RCC 7860 (cell line): ENCODE measurements at places on chromosomes 2 and 18.

DNA sequence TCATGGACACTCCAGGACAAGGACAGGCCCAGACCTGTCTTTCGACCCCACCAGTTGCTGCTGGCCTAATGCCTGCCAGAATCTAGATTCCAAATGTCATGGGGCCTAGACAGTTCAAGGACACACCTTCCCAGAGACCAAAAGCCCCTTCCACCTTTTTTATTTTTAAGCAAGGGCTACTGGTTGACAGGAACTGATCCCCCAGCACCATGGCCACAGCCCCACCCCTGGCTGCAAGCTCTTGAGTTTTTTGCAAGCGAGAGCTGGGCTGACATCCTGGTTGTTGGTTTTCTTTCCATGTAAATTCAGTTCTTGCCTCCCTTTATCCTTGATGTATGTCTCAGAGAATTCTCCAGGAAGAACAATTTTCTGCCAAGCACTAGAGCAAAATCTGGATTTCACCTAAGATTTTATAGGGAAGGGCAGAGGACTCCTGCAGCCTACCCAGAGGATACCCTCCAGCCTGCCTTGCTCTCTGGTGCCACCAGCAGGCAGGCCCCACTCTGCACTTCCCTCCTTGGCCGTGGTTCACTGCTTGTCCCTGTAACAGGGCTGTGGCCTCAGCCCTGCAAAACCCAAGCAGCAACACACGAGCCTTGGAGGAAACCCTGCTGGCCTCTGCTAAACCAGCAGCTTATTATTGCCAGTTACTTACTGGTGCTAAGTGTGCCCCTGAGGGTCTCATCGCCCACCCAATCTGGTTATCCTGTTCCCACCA lies 97.7 kb downstream of the TWIST2 start:
- DNase-seq, result no peak

DNA sequence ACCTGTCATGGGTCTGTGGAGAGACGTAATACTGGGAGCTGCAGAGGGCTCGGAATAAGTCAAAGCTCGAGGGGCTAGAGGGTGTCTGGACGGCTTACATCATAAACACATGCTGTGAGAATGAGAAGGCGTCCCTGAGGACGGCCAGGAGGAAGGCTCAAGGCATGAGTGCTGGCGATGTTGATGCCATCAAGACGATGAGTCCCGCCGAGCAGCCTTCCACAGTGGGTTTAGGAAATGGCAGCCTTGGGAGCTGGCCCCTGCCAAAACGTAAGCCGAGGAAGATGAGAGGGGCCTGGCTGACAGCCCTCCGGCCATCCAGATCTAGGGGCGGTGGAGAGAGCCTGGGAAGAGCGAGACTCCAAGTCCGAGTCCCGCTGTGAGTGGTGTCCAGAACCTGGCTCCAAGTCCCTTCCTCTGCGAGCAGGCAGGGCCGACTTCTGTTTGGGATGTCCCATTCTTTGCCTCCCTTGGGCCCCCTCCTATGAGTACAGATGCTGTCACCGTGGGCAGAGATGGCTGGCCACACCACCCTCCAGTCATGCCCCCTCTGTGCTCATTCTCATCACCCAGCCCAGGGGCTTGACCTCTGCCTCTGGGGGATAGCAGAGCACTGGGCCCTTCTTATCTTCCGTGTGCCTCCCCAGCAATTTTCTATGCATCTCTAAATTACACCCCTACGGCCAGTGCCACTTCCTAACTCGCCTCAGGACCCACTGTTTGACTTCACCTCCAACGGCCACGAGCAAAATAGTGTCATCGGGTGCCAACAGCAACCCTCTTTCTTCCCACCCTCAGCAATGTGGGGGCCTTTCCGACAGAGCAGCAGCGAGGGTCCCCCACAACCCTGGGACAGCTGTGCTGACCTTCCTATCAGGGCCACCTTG lies 175.7 kb downstream of the FAM210A start:
- no peak for DNase-seq

- DNase-seq, result no peak
Observed at GRCh38 chr2:182545420-182546167, 118.8 kb upstream of the PDE1A start.

DNA sequence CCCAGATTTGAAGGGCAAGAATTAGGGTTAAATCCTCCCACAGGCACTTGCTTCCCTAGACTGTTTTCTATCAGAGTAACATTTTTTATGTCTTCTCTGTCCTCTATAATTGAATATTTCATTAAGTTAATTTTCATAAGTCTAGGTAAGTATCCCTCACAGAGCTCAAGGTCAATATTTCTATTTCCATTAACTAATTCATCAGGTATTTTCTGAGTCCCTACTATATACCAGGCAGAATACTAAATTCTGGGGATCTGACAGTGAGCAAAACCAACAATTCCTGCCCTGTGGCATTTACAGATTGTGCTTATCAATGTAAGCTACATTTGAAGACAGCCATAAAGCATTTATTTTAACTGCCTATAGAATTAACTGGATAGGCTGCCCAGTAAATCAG lies 86.4 kb upstream of the RBBP8 start:
- DNase-seq, result no peak

GRCh38 chr2:235701206-235701981 lies 207.6 kb downstream of the AGAP1 start:
- no peak for DNase-seq

GRCh38 chr2:235960716-235961640 lies 207.2 kb downstream of the GBX2 start:
- no peak for DNase-seq

GRCh38 chr2:226636586-226636985 lies 163.0 kb downstream of the IRS1 start:
- DNase-seq, result no peak

GRCh38 chr2:45923701-45924100 lies 272.2 kb downstream of the PRKCE start:
- no peak for DNase-seq

GRCh38 chr2:16962505-16962904 lies 296.9 kb upstream of the CYRIA start:
- DNase-seq, result no peak

DNA sequence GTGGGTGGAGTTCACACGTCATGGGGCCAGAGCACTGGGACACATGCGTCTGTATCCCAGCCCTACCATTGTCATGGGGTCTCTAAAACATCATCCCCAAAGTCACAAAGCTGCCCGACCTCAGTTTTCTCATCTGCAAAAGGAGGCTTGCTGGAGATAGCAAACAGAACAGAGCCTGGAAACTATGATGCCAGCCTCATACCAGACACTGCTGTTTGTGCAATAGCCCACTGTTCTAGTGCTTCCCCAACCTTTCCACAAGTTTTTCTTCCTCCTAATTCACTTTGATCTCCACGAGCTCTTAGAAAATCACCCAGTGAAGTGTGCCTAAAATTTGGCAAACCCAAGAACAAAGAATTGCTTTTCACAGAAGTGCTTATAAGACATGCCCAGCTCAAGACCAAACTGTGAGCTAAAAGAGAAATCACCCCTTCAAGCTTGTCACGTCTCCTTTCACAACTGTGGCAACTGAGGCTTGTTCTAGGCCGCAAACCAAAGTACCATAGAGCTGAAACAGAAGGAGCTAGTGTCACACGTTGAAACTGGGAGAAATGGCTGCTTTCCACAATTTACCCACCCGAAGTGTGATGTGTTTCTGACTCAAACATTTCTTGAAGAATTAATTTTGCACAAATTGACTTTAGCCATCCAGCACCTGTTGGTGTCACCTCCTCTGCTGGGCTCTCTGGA lies 162.7 kb upstream of the ID2 start:
- DNase-seq, result no peak

DNA sequence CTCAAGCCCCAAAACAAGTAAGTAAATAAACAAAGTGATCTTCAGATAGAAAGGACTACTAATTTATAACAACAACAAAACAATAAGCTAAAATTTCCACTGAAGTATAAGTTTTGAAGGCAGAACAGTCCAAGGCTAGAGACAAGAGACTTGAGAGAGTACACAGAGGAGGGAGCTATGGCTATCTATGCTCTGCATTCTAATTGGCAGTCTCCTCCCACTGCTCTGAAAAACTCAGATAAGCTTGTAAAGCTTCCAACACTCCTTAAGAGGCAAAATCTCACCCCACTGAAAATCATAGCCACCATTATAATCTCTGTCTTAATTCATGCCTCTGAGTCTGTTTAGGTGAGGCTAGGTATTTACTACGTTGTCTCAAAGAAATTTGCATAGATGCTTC lies 714.6 kb upstream of the LRATD1 start:
- DNase-seq, result no peak

DNA sequence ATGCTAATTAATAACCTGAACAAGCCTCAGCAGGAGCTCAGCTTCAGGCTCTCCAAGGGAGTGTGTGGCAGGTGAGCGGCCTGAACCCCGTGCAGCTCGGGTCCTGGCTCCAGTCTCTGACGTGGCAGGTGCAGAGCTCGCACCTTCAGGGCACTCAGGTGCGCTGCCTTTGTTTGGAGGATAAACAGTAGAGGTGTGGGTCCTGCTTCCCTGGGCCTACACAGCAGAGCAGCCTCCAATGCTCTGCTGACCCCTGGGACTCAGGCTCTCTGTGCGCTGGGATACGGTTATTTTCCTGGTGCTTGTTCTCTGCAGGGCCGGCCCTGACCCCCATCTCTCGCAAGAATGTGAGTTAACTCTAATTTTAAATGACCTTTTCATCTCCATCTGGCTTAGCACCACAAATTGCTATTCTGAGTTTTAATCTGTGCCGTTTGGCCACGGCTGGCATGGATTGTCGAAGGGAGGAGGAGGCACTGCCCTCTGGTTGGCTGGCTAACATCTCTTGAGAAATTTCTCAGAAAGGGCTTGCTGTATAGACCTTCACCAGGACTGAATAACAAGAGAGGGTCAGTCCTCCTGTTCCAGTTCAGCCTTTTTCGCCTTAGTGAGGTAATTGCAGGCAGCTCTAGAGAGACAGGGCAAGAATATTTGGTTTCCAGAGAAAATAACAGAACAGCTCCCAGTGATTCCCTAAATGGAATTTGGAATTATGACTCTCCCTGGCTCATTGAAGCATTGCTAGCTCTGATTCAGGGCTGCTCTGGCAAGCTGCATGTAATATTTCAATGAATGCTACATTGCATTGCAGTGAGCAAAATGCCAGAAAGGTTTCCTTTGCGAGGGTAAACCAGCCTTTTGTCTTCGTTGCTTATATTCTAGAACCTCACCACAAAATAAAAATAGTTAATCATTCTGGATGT lies 161.8 kb downstream of the DCDC2C start:
- no peak for DNase-seq

DNA sequence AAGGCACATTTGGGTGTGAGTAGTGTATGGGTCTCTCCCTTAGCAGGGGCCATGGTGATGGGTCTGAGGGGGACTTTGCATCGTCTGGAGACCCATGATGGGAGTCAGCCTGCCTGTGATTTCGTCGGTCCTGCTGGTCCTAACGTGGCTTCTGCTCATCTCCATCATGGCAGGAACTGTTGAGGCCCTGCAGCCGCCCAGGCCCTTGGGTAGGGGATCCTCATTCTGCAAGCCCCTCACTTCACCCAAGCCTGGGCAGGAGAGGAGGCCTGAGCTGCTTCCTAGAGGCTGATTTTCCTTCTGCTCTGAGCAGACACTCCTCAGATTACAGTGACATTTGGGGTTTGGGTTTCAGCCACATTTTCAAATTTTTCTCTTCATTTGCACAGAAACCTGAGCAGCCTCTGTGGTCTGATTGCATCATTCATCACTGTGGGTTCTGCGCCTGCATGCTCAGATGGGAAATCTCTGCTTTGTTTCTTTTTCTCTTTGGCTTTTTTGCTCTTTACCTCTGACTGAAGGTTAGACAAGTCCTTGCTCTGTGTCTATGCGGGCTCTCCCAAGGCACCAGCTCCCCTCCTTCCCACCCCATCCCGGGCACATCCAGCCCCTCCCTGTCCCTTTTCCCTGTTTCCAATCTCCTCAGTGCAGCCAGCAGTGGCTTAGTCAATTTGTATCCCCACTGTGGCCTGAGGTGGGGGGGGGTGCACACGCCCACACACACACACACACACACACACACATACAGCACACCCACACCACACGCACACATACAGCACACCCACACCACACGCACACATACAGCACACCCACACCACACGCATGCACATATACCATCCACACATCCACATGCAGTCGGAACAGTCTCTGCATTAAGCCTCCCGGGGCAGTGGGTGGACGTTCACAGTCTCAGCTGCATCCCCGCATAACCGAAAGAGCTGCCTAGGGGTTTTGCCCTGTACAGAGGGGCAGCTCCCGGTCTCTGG lies 305.4 kb upstream of the HS6ST1 start:
- DNase-seq, result no peak

DNA sequence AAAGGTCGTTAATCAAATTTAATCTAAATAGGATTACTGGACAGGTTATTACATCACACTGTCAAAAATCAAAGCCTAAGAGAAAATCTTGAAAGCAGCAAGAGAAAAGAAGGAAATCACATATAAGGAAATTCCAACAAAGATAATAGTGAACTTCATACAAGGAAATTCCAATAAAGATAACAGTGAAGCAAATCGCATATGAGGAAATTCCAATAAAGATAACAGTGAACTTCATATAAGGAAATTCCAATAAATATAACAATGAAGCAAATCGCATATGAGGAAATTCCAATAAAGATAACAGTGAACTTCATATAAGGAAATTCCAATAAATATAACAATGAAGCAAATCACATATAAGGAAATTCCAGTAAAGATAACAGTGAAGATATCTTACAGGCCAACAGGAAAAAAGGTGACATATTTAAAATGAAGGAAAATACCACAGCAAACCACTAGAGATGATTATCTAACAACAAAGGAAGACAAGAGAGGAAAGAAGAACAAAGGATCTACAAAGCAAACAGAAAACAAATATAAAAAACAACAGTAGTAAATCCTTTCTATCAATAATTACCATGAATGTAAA lies 787.7 kb downstream of the CCDC85A start:
- DNase-seq, result no peak

DNA sequence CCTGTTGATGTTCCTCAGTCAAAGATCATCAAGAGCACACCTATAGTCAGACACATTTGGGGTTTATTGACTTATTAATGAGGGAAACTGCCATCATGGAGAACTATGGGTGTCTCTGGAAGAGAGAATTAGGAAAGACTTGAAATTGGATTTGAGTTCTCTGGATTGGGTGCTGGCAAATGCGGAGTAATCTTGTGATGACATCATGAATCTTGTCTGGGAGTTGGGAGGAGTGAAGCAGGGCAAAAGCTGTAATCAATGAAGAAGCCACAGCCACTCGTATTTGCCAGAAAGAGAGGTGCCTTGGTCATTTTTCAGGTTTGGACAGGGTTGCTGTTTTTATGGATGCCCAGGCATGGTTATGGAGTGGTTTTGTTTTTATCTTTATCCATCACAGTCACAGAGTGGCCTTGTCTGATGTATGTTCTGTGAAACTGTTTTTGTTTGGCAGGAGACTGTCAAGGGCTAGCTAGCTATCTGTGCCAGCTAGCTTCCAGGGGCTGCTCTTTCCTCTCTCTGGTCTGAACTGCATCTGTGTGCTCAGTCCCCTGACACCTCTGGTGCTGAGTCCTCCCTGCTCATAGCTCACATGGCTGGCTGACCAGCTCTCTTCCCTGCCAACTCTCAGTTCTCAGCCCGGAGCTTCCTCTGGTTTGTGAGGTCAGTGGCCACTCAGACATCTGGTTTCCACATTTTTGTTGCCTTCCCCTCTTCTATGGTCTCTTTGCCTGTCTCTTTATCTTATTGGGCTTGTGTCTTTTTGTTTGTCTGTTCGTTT lies 193.4 kb upstream of the RMP24 start:
- DNase-seq, result no peak
